ENCODE measurements at places on chromosomes 6 and 20.

- peak; percentile 86 for DNase-seq
These were observed 236.7 kb downstream of the FARS2 start for GRCh38 chr6:5497896-5498578.

DNA sequence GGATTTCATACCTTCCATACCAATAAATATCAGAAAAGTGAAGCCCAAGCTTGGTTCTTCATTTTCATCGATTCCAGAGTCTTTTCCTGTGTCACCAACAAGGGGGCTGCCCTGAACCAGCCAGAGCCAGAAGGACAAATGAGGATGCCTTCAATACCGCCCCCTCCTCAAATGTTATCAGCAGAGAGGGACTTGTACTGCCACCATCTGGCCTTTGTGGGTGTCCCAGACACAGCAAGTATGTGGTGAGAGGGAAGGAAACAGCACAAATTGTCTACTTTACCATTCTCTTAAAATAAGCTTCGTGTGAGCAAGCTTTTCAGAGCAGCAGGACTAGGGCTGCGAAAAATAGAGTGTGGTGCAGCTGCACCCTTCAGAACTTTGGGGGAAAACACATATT is 165.3 kb downstream of the SOBP start:
- no peak for DNase-seq

DNA sequence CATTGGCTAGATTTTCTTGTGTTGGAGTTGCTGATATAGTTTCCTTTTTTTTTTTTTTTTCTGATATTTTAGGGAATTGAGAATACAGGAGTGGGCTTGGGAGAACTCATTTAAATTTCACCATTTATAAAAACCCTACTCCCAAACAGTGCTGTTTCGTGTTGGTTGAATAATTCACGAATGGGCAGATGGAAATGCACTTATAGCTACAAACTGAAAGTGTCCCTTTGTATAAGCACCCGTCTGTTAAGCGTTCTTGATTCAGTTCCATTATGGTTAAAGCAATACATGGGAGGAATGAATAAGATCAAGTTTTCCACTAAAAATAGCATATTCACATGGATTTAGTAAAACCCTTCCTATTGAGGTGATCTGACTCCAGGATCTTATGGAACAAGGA is 122.2 kb upstream of the ARG1 start:
- DNase-seq, result no peak

- no peak for DNase-seq
These were observed 46.4 kb upstream of the ADTRP start for GRCh38 chr6:11824986-11825385.

DNA sequence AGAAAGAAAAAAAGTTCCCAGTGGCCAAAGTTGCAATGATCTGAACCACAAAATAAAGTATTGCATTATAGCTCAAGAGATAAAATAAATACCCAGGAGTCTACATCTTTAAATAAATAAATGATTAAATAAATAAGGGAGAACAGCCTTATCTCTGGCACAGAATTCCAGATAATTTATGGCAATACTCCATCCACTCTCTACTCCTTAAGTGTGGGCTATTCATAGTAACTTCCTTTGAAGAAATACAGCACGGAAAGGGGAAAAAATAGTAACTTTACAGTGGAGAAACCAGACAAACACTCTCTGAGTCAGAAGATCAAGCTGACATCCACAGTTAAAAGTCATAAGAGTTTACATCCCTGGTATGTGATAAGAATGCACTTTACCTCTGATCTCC is 11.6 kb downstream of the AURKA start:
- DNase-seq, result no peak

- DNase-seq, result no peak
These were observed 38.7 kb upstream of the CST5 start for GRCh38 chr20:23918101-23918862.

GRCh38 chr20:18225632-18226031 is 62.7 kb upstream of the ZNF133 start:
- no peak for DNase-seq
